B cell (primary cell): ENCODE measurements at places on chromosomes 2 and 18. TPM values are rescaled to one million over a fixed set of nuclear protein-coding genes. Genes with fewer than 3 reads are reported as not detected.
A peak's percentile ranks its signal among the peaks of the same experiment; 100 is the strongest.

GRCh38 chr2:72291059-72291458 lies 143.4 kb upstream of the CYP26B1 start:
- DNase-seq, result no peak

DNA sequence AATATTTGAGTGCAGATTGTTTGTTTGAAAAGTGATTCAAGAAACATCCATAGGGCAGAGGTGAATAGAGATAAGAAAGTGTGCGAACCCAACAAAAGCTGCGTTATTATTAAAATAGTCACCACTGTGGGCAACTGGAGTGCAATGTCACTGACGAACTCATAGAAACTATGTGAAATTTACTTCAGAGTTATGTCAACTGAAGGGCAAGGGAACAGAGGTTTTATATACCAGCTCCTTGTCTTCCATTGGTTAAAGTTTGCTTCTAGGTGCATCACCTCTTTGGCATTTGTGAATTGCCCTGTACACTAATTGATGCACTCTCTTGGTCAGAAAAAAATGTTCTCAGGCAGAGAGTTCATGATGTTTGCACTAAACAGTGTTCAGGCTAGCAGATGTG lies 110.5 kb upstream of the NYAP2 start:
- DNase-seq, result no peak

DNA sequence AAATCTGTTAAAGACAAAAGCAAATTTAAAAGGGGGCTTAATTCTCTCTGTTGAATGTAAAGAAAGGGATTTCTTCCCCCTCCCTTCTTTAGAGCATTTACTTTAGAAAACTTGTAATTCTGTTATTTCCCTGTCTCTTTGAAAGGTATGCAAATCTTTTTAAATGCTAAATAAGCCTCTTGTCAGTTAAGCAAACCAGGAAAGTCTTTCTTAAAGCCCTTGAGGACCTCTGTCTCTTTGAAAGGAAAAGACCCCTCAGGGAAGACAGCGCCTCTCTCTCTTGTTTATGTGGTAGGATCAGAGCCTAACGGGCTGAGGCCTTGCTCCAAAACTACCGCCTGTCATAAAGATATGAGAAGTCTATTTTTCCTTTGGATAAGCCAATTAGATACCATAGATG lies 139.9 kb upstream of the CDH7 start:
- DNase-seq, result no peak

DNA sequence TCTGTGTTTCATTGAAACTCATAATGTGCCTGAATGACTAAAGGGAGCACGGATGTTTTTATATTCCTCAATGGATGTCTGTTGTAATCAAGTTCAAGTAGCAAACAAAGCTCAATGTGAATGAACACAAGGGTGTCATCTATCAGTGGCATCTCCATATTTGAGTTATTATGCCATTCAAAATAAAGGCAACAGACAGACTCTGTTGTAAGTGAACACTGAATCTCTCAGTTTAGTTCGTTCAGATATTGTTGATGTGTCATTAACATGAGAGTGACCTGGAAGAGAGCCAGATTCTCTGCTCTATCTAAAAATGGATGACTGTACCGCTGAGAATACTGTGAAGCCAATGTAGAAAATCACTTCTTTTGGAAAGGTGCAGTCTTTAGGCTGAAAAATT lies 118.7 kb downstream of the NUP35 start:
- no peak for DNase-seq

DNA sequence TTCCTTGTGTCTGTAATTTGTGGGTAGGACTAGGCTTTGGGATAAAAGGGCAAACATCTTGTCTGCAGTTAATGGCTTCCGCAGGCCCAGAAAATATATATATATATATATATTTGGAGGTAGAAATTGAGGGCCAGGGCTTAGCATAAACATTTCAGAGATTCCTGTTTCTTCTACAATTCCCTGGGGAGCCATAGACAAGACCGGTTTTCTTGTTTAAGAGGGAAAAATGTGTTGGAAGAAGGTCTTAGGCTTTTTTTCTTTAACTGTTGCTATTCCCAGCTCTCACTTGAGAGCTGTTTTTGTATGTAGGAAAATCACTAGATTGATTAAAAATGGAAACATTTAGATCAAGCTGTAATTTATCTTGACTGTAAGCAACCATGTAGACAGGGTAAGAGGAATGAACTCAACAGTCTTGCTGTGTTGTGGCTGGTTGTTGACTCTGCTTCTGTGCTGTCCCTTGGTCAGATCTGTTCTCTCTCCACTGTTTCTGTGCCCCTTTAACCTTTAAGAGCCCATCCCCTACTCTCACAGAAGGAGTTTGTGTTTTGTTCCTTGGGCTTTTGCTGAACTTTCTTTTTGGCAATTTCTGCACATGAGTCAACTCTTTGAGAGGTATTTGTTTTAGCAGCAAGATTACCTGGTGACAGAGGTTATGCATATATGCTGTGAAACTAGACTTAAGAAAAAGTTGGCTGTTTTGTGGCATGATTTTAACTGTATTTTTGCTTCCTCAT lies 58.3 kb downstream of the EFEMP1 start:
- no peak for DNase-seq

DNA sequence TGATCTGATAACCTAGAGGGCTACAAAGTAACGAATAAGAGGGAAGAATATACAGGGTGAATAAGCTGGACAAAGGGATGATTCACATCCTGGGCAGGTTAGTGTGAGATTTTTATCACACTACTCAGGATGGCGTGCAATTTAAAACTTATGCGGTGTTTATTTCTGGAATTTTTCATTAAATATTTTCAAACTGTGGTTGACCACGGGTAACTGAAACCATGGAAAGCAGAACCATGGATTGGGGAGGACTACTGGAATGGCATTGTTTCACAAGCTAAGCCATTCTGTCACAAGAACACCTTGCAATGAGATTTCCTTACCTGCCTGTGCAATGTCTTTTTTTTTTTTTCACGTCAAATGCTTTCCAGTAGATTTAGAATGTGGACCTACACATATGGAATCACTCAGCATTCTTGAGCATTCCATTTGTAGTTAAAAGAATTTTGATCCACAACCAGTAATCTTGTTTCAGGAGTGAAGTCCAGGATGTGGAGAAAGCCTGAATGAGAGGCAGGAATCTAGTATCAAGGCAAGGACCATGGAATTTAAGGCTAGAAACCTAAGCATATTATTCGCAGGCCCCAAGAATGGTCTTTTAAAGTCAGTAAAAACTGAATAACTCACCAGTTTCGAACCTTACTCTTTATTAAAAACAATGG lies 8.0 kb upstream of the CDK15 start:
- DNase-seq, result no peak

- peak; percentile 76 for DNase-seq
Observed at GRCh38 chr2:158457826-158458616, 1.3 kb downstream of the PKP4 start.

- no peak for DNase-seq
Observed at GRCh38 chr2:14316594-14316993, 315.9 kb upstream of the LRATD1 start.

DNA sequence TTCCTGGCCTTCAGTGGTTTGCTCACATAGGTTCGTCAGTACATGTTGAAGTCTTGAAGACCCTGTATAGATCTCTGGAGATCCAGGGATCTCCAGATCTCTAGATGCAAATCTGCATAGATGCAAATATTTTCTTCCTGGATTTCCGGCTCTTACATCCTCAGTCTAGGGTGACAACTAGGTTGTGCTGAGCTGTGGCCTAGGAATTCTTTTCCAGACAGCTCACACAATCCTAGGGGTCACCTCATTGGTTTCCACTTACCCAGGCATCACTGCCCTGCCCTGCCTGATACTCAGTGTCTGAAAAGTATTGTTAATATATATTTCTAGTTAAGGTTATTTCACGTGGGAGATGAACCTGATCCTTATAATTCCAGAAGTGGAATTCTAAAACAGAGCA lies 105.1 kb upstream of the TTC27 start:
- no peak for DNase-seq

DNA sequence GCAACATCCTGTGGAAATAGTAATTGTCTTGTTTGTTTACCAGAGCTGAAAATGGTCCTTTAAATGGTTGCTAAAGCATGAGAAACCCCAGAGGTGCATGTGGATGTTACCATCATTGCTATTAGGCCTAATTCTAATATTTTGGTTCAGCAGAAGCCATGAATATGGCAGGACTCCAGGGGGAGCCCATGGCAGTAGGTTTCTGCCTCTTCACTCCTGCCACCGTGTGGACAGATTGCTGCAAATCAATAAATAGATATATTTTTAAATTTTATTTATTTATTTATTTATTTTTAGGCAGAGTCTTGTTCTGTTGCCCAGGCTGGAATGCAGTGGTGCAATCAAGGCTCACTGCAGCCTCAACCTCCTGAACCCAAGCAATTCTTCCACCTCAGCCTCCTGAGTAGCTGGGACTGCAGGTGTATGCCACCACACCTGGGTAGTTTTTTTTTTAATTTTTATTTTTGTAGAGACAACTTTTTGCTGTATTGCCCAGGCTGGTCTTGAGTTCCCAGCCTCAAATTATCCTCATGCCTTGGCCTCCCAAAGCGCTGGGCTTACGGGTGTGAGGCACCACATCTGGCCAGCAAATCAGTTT lies 54.9 kb upstream of the CAPN13 start:
- peak; percentile 65 for DNase-seq

DNA sequence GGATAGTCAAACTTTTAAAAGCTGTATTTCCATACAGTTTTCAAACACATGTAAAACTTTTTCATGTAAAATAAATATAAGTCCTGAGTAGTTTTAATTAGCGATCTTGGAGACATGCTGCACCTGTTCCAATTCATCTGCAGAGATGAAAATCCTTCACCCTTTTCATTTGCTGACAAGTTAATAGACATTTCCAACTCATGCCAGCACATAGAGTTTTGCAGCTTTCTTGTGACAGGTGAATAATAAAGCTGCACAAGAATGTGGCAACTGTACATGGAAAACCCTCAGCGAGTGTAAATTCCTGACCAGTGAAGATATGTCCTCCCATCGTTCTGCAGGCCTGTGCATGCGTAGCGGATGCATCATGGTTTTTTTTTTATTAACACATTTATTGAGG lies 771.4 kb downstream of the TDRD15 start:
- DNase-seq, result no peak

DNA sequence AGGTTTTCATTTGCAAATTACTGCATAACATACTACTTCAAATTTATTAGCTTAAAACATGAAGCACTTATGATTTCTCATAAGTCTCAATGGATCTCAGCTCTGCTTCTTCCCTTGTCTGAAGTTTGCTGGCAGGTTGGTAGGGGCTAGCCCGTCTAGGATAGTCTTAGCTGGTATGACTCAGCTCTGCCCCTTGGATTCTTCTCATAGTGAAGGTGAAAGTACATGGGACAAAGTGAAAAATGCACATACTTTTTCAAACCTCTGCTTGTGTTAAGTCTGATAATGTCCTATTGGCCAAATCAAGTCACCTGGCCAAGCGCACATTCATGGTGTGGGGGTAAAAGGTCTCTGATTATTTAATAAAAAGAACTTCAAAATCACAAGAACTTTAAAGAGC lies 184.8 kb upstream of the VWC2L start:
- DNase-seq, result no peak

DNA sequence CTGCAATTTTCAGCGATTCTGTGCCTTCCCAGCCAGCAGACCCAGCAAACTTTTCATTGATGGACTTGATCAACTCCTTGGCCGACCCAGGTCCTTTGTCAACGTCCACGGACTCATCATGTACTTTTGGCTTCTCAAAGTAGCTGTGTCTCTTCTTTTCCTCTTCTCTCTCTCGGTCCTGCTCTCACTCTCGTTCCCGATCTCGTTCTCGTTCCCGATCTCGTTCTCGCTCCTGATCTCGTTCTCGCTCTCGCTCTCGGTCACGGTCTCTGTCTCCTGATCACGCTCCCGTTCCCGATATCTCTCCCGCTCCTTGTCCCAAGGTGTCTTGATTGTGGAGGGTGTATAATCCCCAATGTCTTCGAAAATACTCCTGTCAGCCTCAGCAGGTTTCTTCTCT lies 219.5 kb upstream of the FANCL start:
- DNase-seq, result no peak

DNA sequence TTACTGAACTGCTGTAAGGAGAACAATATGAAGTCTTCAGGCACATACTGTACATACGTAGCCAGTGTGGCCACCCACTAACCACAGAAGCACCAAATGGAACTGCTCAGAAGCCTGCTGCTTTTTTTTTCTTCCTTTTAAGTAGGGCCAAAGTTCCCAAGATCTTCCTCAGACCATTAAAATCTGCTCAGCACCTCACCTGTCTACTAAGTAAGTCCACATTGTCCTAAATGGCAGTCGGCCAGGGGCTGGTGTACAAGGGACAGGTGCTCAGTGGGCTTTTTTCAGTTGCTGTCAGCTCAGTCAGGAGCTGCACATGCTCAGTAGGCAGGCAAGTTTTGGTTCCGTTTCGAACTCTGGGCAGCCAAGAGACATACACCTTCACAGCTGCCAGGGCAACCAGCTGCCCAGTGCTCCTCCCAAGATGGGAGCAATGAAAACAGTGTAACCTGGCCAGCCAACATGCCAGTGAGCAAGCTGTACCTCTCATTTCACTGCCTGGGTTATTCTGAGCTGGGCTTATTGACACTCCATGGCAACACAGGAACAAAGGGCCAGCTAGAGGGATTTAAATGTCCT lies 86.1 kb downstream of the ACVR1 start:
- DNase-seq, result no peak

DNA sequence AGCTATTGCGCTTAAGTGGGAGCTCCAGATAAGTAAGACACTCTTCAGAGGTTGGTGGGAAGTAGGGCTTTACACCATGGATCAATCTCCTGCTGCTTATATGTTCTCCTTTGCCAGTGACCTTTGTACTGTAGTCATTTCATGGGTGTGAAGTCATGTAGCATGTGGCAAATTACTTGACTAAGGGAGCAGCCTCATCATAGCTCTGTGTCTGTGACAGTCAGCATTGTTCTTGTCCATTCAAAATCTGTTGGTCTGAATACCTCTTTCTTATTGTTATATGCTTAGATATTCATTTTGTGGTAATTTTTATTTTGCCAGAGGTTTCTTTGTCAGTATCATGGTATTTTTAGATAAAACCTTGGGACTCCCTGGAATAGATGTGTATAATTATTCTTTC lies 18.2 kb downstream of the SLC4A1AP start:
- DNase-seq, result no peak

RTKN gene
- 10.5 and 12.2 TPM in 2 replicates for total RNA-seq

KCNS3 gene
- total RNA-seq, result 0.41 and 0.76 TPM in 2 replicates

SLC8A1 gene
- total RNA-seq, result 0.12 and 0.20 TPM in 2 replicates

ADAM23 gene
- 1.3 and 1.7 TPM in 2 replicates for total RNA-seq

LRRC30 gene
- total RNA-seq, result not detected in 2 replicates

DLGAP1 gene
- total RNA-seq, result 0.07 and 0.15 TPM in 2 replicates

SPC25 gene
- 0.22 and 0.64 TPM in 2 replicates for total RNA-seq

CTNNA2 gene
- total RNA-seq, result not detected in 2 replicates

PTPN4 gene
- total RNA-seq, result 54.8 and 66.4 TPM in 2 replicates

FSIP2 gene
- 0.41 and 0.54 TPM in 2 replicates for total RNA-seq
